ENCODE measurements at places on chromosomes 1 and 21.

DNA sequence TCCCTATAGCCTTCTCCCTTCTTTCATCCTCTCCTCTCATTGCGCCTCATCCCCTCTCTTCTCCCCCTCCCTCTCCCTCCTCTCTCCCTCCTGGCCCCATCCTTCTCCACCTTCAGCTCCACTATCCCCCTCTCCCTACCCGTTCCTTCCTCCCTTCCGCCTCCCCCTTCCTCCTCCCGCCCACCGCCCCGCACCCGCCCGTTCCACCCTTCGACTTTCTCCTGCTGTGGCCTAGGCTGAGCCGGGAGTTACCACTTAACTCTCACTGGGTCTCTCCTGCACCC lies 1.6 kb downstream of the NPR1 start:
- no peak for DNase-seq

GRCh38 chr1:25120281-25120680 lies 112.0 kb downstream of the SYF2 start:
- no peak for DNase-seq

- no peak for DNase-seq
Measured at GRCh38 chr1:166087734-166088571, 78.8 kb downstream of the FAM78B start.

DNA sequence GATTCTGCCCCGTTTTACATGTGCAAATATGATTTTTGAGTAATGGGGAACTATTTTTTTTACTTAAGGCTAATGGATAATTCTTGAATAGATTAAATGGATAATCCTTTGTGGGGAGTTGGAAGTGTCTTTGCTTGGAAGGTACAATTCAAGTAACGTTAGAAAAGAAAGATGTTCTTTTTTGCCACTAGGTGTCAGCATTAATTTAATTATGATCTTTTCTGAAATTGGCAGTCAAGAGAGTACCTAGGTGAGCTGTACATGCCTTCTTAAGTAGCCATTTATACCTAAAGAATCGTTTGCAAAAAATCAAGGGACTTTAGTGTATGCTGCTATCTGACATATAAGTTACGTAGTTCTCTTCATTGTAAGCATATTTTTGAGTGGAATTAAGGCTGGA lies 2.2 kb downstream of the FBXO28 start:
- DNase-seq: no peak

DNA sequence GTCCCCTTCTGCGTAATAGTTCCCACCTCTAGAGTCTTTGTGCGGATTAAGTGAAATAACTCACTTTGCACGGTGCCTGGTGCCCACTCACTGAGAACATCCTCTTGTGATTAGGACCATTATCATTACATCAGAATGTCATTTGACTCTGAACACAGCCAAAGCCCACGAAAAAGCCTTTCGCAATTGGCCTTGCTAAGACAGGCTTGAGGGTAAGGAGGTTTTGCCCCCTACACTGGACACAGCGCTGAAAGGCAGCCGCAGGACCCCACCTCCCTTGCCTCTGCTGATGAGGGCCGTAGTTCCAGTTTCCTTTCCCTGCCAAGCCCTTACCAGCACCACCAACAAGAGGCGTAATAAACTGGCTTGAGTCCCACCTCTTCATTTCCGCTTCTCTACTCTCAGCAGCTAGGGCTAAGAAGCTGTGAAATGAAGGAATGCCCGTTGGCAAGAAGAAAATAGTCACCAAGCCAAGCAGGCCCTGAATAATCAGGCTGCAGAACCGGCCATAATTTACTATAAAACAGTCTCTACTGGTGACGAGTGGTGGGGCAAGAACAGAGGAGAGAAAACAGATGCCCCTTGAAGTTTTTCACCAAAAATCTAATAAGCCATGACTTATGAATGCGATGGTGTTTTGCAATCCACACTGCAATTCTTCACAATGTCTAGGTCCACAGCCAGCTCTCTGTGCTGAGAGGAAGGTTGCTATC lies 53.1 kb downstream of the SH3GLB1 start:
- no peak for DNase-seq

DNA sequence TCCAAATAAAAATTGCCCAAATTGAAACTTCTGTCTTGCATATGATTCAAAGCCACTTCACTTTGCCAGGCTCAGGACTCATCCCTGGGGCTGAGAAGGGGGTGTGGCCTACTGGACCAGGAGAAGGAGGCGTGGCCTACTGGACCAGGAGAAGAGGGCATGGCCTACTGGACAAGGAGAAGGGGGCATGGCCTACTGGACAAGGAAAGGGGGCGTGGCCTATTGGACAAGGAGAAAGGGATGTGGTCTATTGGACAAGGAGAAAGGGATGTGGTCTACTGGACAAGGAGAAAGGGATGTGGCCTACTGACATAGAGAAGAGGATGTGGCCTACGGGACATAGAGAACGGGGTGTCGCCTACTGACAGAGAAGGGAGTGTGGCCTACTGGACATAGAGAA lies 405.3 kb downstream of the RRAGC start:
- no peak for DNase-seq

All from right atrium auricular region (tissue), 2 donors.